ENCODE measurements at places on chromosomes 2 and 18.
A peak's percentile ranks its signal among the peaks of the same experiment; 100 is the strongest.

- no peak for DNase-seq
Observed at GRCh38 chr2:165793161-165793778, 777 bp downstream of the GALNT3 start.

- DNase-seq, result peak; percentile 67
Observed at GRCh38 chr2:145350011-145350410, 830.1 kb upstream of the ZEB2 start.

- no peak for DNase-seq
Observed at GRCh38 chr2:85852937-85853498, 35.8 kb downstream of the ST3GAL5 start.

GRCh38 chr18:31574359-31574758 lies 17.3 kb upstream of the TTR start:
- no peak for DNase-seq

- DNase-seq, result no peak
Observed at GRCh38 chr2:185202381-185202780, 536.2 kb upstream of the FSIP2 start.

- DNase-seq, result no peak
Observed at GRCh38 chr2:84283506-84283905, 175.6 kb downstream of the SUCLG1 start.

- DNase-seq, result no peak
Observed at GRCh38 chr18:54193786-54194185, 30.7 kb downstream of the MBD2 start.

DNA sequence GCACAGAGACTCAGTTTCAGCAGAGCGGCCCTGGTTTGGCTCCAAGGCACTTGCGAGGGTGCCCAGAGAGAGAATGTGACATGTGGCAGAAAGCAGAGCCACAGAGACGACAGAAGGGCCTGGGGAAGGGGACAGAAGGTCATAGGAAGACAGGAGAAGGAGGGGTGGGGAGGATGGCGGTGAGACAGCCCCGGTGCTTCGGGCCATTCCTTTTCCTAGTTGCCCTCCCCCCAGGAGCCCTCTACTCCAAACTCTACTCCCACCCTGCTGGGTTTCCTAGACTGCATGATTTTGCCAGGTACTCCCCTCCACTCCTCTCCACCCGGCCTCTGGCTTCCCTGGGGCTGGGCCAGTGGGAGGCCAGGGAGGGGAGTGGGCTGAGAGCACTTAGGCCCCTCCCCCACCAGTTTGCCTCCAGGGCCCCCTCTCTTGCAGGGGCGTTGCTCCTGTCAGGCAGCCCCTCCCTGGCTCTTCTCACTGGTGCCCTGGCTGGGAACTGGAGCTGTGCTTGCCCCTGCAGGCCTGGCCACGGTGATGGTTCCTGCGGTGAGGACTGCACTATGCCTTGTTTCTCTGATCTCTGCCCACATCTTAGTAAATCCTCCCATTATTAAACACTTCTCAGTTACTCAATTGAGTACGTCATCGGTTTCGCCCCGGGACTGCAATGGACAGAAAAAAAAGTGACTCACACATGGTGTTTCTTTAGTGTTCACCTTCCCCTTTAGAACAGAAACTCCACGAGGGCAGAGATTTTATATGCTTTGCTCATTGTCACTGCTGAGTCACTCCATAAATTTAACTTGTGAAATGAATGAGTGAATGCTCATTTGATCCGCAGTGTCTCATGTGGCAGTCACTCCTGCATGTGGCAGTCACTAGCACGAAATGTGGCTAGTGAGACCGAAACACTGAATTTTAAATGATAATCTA lies 58.7 kb upstream of the SP3 start:
- DNase-seq, result peak; percentile 34

- no peak for DNase-seq
Observed at GRCh38 chr2:34349527-34349926, 750.4 kb upstream of the FAM98A start.

DNA sequence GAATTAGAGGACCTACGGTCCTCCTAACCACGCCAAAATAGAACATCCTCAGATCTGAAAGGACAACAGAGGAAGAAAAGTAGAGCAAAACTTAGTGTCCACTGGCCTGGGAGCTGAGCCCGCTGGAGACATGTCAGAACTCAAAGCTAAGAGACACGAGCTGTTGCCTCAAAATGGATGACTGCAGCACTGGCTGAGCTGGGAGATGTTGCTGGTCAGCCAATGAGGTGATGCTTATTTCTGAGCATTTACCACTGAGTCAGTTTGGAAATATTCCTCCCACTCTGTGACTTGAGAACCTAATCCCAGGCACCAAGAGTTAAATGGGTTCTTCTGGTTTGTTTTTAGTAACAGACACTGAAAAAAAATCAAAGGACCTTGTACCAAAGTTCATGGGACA lies 32.6 kb downstream of the FBXO15 start:
- DNase-seq, result peak; percentile 23

- DNase-seq, result peak; percentile 89
Observed at GRCh38 chr2:18925296-18925695, 335.9 kb upstream of the NT5C1B start.

DNA sequence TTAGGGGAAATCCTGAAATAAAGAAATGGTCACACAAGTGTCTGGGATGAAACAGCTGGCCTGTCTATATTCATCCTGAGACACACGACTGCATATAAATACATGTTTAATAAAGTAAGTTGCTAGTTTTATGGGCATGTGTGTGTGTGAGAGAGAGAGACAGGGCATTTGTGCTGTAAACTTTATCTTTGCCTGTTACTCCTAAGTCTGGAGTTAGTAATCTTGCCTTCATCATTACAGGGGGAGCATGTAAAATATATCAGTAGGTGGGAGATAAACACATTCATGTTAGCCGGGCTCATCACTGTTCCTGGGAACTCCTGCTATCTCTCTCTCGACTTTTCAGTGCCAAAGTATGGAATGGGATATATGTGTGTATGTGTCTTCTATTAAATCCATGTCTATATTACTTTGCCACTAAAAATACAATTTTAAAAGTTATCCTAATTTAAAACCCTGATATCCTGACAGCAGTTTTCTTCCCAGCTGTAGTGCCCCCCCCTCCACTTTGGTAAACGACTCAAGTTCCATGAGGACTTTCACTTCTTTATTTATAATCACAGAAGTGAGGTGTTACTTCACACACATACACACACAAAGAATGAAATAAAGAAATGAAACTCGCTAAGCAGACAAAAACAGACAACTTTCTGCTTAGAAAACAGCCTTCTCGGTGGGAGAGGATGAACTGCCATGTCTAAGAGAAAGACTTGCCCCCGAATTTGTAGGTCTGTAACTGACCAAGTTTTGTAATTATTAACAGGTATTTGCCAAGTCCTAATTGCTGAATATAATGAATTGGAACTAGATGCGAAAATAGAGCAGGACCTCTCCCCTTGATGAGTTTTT lies 947 bp downstream of the ZEB2 start:
- DNase-seq, result no peak

GRCh38 chr2:24993406-24994145 lies 21.8 kb upstream of the DNAJC27 start:
- DNase-seq, result no peak

- DNase-seq, result peak; percentile 44
Observed at GRCh38 chr2:226135861-226136548, 663.6 kb downstream of the IRS1 start.

DNA sequence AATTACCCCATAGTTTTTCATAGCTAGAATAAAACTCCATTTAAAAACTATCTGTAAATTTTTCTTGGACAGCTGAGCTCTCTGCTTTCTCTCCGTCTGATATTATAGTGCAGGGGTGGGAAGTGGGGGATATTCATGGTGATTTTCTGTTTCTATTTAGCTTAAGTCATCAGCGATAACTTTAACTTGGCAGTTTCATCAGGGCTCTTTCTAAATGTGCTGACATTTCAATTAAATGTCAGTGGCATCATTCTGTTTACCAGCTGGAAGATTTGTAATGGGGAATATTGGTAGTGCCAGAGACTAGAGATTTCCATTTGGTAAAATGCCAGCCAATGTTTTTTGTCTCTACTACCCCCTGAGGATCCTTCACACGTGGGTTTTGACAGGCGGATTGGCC lies 53.5 kb upstream of the CAPN13 start:
- DNase-seq, result no peak

GRCh38 chr2:209472871-209473270 lies 49.0 kb downstream of the MAP2 start:
- DNase-seq, result peak; percentile 5

DNA sequence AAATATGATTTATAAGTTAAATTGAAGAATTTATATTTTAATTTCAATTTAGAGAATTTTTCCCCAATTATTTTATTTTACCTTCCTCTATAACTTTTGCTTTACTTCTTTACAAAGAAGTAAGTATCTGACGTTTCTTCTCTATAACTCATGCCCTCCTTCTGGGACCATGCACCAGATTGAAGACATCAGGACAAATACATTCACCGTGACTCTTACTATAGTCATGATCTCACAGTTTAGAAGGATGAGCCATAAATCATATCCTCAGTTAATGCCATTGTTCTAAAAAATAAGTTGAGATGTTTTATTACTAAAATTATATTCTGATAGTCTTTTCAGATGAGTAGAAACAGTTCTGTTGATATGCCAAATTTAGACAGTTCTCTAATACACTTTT lies 279.3 kb downstream of the TMX3 start:
- no peak for DNase-seq

DNA sequence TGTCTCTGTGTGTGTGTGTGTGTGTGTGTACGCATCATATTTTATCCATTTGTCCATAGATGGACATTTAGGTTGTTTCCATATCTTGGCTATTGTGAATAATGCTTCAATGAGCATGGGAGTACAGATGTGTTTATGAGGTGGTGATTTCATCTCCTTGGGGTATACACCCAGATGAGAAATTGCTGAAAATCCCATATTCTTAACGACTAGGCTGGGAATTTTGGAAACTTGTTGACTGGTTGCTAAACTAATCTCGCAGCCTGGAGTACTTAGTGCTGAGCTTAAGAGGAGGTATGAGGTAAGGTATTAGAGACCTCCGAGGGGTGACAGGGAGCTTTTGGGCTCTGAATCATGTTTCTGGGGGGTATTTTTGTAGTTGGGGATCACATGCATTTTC lies 66.0 kb upstream of the SPRED2 start:
- DNase-seq, result no peak

DNA sequence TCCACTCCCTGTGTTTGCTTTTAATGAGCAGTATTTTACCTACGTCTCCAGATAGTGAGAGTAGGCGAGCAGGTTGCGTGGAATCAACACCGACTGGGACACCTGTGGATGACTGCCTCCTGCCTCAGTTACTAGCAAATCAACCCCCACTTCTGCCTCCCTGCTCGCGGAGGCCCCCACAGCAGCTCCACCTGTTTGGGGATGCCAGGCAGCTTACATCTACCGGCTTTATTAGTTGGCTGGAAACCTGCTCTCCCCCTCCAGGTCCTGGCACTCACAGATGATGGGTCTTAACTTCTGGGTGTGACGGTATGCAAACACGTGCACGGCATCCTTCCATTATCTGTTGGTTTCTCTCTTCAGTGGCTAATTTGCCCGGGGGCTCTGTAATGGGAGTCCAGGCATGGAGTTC lies 164.4 kb upstream of the SESTD1 start:
- DNase-seq, result no peak

GRCh38 chr2:119552902-119553301 lies 8.7 kb downstream of the CFAP221 start:
- DNase-seq, result no peak

DNA sequence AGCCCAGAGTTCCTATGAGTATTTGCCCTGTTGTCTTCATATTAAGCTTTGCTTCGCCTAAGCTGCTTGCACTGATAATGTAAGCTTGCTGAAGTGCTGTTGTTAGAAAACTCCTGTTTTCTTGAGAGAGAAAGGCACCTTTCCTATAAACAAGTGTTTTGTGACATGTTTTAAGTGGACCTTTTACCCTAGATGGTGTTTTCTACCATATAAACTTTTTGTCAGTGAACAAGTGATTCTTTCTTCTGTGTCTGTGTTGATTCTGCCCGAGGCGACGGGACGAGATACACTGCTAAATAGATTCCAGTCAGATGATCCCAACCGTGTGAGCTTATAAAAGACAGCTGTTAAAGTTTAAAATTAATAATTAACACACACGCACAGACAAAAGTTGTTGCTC lies 24.1 kb downstream of the CABLES1 start:
- peak; percentile 32 for DNase-seq

DNA sequence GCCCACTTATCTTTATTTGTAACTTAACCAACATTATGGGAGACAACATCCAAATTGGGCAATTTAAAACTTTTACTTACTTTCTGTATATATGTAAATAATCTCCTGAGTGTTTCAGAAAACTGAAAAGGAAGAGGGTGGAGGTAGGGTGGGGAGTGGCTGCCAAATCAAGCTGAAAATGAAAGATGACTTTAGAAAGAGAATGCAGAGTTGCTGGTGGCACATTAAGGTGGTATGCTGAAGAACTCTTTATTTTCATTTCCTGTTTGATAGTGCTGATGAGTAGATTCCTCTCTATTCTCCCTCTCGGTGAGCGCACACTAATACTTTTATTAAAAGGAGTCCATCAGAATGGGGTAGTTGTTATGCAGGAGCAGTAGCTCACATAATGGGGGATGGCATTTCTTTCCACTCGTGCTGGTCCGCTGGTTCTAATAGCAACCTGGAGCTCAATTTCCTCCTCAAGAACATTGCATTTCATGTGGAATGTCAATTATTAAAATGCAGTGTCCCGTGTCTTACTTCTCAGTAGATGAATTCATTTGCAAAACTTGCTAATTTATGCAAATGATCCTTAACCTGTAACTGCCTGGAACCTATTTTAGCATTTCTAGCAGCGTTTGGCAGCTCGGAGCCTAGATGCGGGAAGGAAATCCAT lies 466.9 kb upstream of the HNRNPA3 start:
- DNase-seq, result no peak

GRCh38 chr2:74047152-74047551 lies 62.4 kb downstream of the TET3 start:
- DNase-seq, result no peak

GRCh38 chr2:167785606-167786216 lies 461.7 kb downstream of the STK39 start:
- DNase-seq, result peak; percentile 15

DNA sequence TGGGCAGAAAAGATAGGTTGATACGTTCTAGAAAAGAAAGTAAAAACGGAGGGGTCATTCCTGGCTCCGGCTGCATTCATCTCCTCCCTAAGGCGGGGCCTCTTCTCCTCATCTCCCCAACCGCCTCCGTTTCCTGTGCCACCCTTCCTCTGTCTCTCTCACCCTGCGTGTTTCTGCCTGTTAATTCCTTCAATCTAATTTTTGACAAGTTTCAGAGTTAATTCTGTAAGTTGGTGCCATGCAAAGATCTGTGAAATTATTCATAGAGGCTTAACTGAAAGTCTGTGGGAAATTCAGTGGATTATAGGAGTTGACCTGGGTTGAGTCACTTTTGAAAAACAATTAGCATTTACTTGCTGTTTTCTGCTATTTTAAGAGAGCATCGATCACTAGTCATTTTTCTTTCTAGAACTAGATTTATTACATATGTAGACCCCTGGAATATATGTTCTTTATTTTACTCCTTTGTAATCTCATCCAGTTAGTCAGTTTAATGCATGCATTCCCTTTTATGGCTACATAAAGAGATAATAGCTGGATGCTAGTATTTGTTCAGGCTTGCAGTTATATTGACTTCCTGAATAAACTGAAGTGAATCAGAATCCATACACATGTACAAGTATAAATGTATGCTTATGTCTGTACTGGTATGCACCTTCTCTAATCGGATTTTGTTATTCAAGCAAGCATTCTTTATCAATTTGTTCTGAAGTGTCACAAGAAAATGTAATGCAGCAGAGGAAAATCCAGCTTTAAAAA lies 91.1 kb downstream of the EML6 start:
- no peak for DNase-seq

Data from myocyte (in vitro differentiated cells).